Suprapubic skin (tissue), 4 donors: ENCODE measurements at places on chromosomes 13 and 19.

GRCh38 chr13:72205773-72206172, 338.8 kb upstream of the DACH1 start:
- H3K36me3 ChIP-seq, result no peaks in the 10 kb centered on the region
- DNase-seq, result no peak
- H3K4me1 ChIP-seq, result no peaks in the 10 kb centered on the region
- H3K27me3 ChIP-seq, result no peaks in the 10 kb centered on the region
- H3K27ac ChIP-seq, result no peak overlapping the region

DNA sequence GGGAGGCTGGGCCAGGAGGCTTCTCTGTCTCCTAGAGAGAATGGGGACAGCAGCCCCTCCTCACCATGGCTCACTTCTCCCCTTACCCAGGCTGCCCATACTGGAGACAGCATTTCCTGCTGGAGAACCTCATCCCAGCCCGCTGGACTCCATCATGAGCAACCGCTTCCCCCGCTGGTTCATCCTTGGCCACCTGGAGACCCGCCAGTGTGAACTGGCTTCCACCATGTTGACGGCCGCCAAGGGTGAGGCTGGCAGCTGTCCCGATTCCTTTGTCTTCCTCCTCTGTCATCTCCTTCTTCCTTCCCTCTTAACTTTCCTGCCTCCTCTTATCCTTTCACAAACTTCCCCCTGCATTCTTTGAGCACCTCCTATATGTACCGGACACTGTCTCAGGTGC, 28.0 kb downstream of the ZSWIM4 start:
- H3K27me3 ChIP-seq, result no peaks in the 10 kb centered on the region
- H3K4me3 ChIP-seq, result no peak overlapping the region
- DNase-seq, result no peak
- peaks cover 20% of the 10 kb centered on the region for H3K36me3 ChIP-seq

- H3K4me3 ChIP-seq, result no peak overlapping the region
- no peaks in the 10 kb centered on the region for H3K27me3 ChIP-seq
- DNase-seq, result no peak
- H3K4me1 ChIP-seq, result peaks cover 13% of the 10 kb centered on the region
- H3K27ac ChIP-seq, result no peak overlapping the region
These were observed 1.3 kb downstream of the IZUMO1 start for GRCh38 chr19:48745208-48745995.

- peaks cover 26% of the 10 kb centered on the region for H3K4me1 ChIP-seq
- H3K36me3 ChIP-seq, result no peaks in the 10 kb centered on the region
- DNase-seq, result no peak
These were observed 6.0 kb downstream of the SPRED3 start for GRCh38 chr19:38394488-38394887.

GRCh38 chr13:46479691-46480090, 73.3 kb upstream of the LRCH1 start:
- DNase-seq, result no peak
- no peak overlapping the region for H3K4me3 ChIP-seq
- H3K27me3 ChIP-seq, result no peaks in the 10 kb centered on the region
- no peak overlapping the region for H3K27ac ChIP-seq
- no peaks in the 10 kb centered on the region for H3K36me3 ChIP-seq
- peaks cover 10% of the 10 kb centered on the region for H3K4me1 ChIP-seq

GRCh38 chr19:16736709-16737108, 17.1 kb downstream of the NWD1 start:
- no peak for DNase-seq
- H3K27ac ChIP-seq, result no peak overlapping the region
- H3K4me1 ChIP-seq, result peaks cover 10% of the 10 kb centered on the region
- no peaks in the 10 kb centered on the region for H3K27me3 ChIP-seq
- no peak overlapping the region for H3K4me3 ChIP-seq
